NCI-H510A treated with DMSO at 0.1 percent for 48 hours (cell line): ENCODE measurements at places on chromosomes 1 and 21.

DNA sequence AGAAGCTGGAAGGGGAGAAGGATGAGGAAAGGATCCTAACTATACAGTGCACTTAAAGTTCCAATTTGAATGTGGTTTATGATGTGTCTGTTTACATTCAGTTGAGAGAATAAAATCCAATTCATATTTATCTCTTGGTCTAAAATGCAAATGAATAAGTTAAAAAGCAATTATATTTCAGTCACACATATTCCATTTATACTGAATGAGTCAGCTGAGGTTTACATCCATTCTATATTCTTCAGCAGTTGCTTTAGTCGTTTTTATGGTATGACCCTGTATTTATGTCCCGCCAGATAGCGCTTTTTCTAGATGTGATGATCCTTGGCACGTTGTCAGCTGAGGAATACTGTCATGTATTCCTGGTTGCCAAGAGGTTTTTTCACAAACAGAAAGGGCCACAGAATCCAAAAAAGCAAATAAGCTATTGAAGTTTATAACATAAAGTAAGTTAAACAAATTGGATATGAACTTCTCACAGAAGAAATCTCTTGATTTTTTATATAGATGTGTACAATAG is 866.2 kb downstream of the NCAM2 start:
- DNase-seq = no peak

GRCh38 chr1:1004780-1005697 is 5.1 kb upstream of the HES4 start:
- no peak for DNase-seq

GRCh38 chr1:153537376-153537730 is 1.6 kb upstream of the S100A6 start:
- DNase-seq = no peak

GRCh38 chr1:45033356-45033755 is 21.3 kb downstream of the UROD start:
- DNase-seq = no peak

- no peak for DNase-seq
These were observed 43.5 kb upstream of the MCOLN3 start for GRCh38 chr1:85091671-85092280.

GRCh38 chr1:40806731-40807695 is 23.4 kb downstream of the KCNQ4 start:
- no peak for DNase-seq
